ENCODE measurements at places on chromosomes 1 and 21.

- DNase-seq = no peak
Observed at GRCh38 chr1:76841460-76841859, 25.8 kb upstream of the ST6GALNAC5 start.

GRCh38 chr1:167545349-167545748 is 8.2 kb downstream of the CREG1 start:
- no peak for DNase-seq

GRCh38 chr1:33515112-33515511 is 42.7 kb downstream of the ZSCAN20 start:
- no peak for DNase-seq

- no peak for DNase-seq
Observed at GRCh38 chr1:3837685-3838084, 19.3 kb downstream of the CEP104 start.

GRCh38 chr1:215267495-215267894 is 185.0 kb downstream of the KCNK2 start:
- DNase-seq = no peak

- no peak for DNase-seq
Observed at GRCh38 chr1:2984399-2985061, 36.7 kb upstream of the ACTRT2 start.

DNA sequence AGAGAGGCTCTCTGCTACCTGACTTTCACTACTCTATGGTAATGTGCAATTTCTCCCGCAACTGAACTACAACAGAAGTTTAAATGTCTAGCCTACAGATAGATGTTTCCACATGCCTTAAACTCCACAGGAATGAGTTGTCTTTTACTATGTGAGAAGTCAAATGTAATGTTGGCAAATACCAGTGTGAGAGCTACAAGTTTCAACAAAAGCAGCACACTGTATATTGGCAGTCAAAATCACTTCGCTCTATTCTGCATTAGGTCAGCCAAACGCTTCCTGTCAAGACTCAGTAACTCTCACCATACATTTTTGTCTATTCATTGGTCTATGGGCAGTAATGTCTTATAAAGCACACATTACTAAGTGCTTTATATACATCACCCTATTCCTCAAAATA is 41.9 kb downstream of the LUZP1 start:
- DNase-seq = no peak

DNA sequence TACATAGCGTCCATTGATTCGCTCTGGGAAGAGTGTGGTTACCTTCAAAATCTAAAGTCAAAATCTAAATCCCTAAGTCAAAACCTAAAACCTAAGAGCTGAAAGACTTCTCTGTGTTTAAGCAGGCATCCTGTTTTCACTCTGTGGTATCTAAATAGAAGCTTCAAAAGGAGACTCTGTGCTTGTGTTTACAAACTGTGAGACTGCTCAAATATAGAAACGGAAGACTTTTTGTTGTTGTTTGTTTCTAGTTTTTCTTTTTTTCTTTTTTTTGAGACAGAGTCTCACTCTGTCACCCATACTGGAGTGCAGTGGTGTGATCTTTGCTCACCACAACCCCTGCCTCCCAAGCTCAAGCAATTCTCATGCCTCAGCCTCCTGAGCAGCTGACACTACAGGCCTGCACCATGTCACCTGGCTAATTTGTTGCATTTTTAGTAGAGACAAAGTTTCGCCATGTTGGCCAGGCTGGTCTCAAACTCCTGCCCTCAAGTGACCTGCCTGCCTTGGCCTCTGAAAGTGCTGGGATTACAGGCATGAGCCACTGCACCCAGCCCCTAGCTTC is 425.9 kb downstream of the SMYD3 start:
- no peak for DNase-seq

GRCh38 chr1:103106426-103107341 is 1.6 kb downstream of the COL11A1 start:
- DNase-seq = peak; percentile 28

DNA sequence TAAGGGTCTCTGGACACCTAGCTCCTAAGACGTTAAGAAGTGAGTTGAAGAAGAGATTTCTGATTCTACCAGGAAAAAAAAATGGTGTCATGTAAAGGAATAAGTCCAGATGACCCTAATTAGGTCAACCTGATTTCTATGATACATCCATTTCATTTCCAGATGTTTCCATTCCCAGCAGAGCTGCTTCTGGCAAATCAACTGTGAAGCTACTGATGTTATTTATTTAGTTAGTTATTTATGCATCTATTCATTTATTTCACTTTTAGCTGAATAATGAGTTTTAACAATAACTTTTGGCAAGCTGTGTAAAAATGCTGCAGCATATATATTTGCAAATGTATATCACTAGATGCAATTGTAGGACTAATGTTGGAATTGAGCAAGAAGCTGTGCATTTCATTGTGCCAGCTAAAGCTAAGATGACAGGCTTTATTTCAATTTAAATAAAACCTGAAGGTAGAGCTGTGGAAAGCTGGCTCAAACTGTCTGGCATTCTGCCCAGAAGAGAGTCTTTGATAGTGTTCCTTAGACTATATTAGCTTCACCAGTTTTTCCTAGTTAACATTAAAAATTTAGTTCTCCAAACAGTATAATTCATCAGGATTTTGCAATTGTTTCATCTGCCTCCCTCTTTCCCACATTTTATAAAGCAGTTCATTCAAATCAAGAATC is 1164.4 kb upstream of the ADGRL4 start:
- DNase-seq = no peak

DNA sequence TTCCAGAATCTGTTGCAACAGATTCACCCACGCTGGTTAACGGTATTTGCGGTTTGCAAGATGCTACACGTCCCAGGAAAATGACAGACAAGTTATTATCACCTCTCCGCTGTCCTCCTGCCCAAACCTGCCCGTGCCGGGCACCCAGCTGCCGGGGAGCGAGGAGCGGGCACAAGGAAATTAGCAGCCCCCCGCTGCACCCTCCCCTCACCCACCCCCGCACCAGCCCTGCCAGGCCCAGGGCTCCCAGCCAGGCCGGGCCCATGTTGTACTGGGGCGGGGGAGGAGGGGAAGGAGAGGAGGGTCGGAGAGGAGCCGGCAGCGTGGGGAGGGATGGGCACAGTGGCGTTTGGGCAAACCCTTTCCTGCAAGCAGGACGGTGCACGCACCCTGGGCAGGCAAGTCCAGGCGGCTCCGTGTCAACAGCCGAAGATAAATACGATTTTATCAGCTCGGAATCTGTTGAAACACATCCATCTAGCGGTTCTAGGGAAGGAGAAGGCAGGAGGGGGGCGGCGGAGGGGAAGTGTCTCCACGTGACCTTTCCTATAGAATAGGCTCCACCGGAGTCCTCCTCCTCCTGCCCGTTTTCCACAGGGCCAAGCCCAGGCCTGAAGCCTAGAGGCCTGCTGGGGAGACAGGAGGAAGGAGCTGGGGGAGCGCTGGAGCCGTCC is 35.1 kb upstream of the CCDC27 start:
- DNase-seq = no peak

- peak; percentile 33 for DNase-seq
Observed at GRCh38 chr1:15618655-15619525, 1.6 kb downstream of the DDI2 start.

- DNase-seq = no peak
Observed at GRCh38 chr1:215547011-215547410, 20.1 kb upstream of the KCTD3 start.

DNA sequence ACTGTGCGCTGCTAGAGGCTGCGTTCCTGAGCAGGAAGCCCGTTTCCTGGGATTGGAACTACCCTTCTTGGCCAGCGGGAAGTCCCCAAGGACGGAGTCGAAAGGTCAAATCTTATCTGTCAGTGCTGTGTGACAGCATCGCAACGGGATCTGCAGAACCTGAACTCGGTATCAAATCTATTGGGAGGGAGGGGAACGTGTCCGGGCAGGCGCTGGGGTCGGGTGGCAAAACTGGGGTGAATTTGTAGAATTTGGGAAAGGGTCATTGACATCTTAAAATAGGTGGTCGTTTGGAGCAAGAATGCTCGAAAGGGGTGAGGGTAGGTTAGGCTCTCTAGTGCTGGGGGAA is 725 bp upstream of the ARPC5 start:
- no peak for DNase-seq

GRCh38 chr1:233386336-233386735 is 58.8 kb downstream of the MAP3K21 start:
- DNase-seq = peak; percentile 32

DNA sequence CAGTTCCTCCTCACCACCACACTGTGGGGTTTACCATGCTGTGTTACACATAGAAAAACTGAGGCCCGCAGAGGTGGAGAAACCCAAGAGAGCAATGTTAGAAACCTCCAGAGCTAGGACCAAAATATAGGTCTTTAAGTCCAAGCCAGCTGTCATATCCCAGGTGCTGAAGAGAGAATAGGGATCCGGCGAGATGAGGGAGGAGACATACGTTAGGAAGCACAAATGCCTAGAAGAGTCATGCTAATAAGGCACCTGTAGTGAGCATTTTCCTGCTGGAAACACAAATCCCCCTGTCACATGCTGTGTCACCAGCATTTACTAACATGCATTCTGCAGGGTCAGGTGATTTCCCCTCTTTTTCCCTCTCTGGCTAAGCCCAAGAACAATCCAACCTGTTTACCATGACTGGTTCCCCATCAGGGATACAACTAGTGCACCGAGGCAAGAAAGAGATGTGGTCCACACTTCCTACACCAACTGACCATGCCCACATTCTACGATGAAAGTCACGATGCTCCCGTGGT is 168.6 kb upstream of the CAMK1G start:
- DNase-seq = no peak

GRCh38 chr21:28212061-28212460 is 780.6 kb downstream of the LTN1 start:
- no peak for DNase-seq

DNA sequence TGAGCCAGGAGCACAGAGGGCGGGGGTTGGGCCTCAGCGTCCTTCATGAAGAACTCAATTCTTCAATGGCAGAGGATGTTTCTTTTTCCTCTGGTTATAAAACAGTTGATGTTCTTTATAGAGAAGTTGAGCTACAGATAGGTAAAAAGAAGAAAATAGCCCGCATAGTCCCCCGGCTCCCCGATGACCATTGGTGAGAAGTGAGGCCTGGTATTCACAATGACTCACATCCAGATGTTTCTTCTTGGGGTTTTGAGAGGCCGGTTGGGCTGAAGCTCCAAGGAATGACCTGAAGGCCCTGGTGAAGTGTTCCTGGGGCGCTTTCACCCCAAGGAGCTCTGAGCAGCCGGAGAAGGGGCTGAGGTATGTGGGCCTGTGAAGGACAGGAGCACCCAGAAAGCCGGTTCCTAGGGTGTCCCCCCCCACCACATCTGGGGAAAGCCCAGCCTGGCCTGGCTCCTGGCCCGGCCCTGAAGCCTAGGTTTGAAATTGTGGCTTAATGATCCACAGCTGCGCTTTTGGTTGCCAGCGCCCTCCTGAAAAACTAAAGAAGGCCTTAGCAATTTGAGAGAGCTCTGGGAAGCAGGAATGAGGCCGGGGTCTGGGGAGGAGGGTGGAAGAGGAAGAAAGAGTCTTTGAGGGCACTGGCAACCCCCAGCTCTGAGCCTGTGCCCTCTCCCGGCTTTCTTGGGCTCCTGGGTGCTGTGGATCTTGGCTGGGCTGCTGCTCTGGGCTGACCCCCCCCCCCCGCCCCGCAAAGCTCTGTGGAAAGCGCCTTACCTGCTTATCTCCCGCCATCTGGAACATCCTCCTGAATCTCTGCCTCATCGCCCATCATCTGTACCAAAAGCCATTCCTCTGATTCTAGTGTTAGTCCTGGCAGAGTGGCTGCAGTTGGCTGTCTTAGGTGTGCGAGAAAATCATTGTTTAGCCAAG is 444.7 kb downstream of the CAMTA1 start:
- DNase-seq = no peak

GRCh38 chr21:18499761-18500376 is 96.3 kb upstream of the TMPRSS15 start:
- DNase-seq = peak; percentile 21

DNA sequence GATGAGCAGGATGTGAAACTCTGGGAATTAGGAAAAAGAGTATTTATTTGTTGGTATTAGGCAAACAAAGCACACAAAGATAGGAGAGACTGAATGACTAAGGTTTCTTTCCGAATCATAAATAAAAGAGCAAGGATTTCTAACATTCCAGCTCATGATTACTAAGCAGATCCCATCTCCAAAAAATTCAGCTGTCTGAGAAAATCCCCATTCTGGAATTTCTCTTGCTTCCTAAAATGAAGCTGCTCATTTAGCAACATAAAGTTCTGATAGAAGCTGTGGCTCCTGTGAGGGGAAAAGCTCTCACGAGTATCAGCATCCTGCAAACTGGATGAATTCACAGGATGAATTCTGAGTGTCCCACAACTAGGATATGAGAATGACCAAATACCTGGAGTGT is 6.7 kb upstream of the SH2D5 start:
- no peak for DNase-seq

DNA sequence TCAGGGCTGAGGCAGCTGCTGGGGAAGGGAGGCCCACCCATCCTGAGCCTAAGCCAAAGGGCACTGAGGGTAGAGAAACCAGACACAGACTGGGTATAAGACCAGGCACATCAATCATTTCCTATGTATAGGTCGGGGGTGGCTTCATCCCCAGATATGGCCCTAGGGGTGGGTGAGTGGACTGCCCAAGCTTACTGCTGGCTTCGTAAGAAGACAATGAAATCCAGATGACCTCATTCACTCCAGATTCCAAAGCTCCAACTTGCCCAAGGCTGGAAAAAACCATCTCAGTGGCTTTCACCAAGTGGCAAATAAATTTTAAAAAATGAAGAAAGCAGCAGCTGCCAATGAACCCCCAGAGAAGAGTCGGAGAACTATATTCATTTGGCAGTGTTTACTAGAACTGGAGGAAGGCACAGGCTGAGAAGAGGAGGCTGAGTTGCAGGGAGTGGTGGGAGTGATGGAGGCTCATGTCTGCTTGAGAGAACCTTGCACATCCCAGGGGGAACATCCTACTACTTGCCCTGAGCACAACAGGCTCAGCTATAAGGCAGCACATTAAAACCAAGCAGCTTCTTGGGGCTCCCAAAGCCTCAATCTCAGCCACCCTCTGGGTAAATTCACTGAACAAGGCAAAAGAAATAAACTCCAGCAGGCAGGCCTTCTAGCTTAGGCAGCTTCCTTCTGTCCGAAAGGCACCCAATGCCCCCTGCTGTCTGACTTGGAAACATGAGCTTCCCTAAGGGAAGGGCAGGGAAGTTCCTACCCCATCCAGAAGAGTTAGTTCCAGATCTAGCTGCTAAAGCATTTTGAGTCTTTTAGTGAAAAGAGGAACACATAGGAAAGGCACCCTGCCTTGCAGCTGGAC is 14.1 kb downstream of the PEA15 start:
- DNase-seq = no peak

GRCh38 chr1:17313530-17314309 is 5.7 kb downstream of the PADI4 start:
- no peak for DNase-seq

- no peak for DNase-seq
Observed at GRCh38 chr1:113917400-113918082, 11.6 kb upstream of the HIPK1 start.
